ENCODE measurements at places on chromosomes 16 and 17. TPM values are rescaled to one million over a fixed set of nuclear protein-coding genes. Genes with fewer than 3 reads are reported as not detected.

The KRT24 gene
- not detected for total RNA-seq

The HEXIM2 gene
- 3.3 TPM for total RNA-seq

The ABCA3 gene
- total RNA-seq, result 3.5 TPM

The ARL5C gene
- not detected for total RNA-seq

The AURKB gene
- 12.4 TPM for total RNA-seq

The RAPGEFL1 gene
- 27.8 TPM for total RNA-seq

The SKAP1 gene
- 0.89 TPM for total RNA-seq

The CCR7 gene
- 0.30 TPM for total RNA-seq

The MYO15B gene
- 117 TPM for total RNA-seq

The DNAH9 gene
- 2.7 TPM for total RNA-seq

The SDR42E1 gene
- total RNA-seq, result 7.2 TPM

The CD79B gene
- total RNA-seq, result 2.2 TPM

The LDHD gene
- 7.5 TPM for total RNA-seq

The PLA2G10 gene
- not detected for total RNA-seq

The CLDN7 gene
- total RNA-seq, result 5.4 TPM

The KCNJ2 gene
- 7.9 TPM for total RNA-seq

The GNGT2 gene
- total RNA-seq, result not detected

The NPEPPS gene
- 143 TPM for total RNA-seq

The SRL gene
- total RNA-seq, result 27.8 TPM

The RGS9 gene
- total RNA-seq, result 4.6 TPM

The FSCN2 gene
- 0.99 TPM for total RNA-seq

The ACAP1 gene
- 4.7 TPM for total RNA-seq

The TMEM114 gene
- not detected for total RNA-seq

The KRTAP4-1 gene
- total RNA-seq, result 3.6 TPM
